ENCODE measurements at places on chromosomes 4 and X. TPM values are rescaled to one million over a fixed set of nuclear protein-coding genes. Genes with fewer than 3 reads are reported as not detected.
A peak's percentile ranks its signal among the peaks of the same experiment; 100 is the strongest.

DNA sequence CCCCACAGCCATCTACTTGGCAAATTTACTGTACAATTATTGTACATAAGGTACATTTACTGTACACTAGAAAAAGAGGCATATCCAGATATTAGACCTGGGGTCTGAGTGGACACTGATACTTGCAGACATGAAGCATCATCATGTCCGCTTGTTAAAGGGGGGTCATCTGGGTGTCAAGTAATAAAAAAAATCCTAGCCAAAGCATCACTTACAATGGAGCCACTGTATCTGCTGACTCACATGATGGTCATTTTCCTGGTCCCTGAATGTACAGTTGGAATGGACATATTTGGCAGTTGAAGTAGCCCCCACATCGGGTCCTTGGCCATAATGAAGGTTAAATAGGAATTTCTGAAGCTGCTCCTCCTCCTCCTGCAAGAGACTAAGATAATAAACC is 228.8 kb downstream of the THOC2 start:
- DNase-seq: peak; percentile 31
- peaks cover 5% of the 10 kb centered on the region for H3K36me3 ChIP-seq
- H3K27ac ChIP-seq: peak overlapping the region; percentile 64

CACNA1F gene
- not detected for total RNA-seq

DNA sequence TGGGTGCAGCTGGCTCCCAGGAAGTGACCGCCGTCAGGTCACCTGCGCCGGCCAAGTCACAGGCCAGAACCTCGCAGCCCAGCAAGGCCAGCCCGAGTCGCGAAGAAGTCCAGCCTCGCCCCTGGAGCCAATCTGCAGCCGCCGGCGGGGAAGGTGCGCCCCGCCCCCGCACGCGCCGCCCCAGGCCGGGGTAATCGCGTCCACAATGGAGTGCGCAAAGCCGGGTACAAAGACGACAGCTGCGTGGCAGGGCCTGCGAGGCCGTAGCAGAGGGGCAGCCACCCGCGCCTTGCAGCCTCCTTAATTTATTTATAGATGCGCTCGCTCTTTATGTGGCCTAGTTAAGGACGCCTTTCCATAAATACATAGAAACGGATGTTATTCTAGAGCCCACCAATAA is 139.4 kb upstream of the CPEB2 start:
- no peak overlapping the region for H3K27ac ChIP-seq
- no peaks in the 10 kb centered on the region for H3K4me1 ChIP-seq
- DNase-seq: no peak
- H3K27me3 ChIP-seq: peaks cover 10% of the 10 kb centered on the region
- H3K4me3 ChIP-seq: no peak overlapping the region

DNA sequence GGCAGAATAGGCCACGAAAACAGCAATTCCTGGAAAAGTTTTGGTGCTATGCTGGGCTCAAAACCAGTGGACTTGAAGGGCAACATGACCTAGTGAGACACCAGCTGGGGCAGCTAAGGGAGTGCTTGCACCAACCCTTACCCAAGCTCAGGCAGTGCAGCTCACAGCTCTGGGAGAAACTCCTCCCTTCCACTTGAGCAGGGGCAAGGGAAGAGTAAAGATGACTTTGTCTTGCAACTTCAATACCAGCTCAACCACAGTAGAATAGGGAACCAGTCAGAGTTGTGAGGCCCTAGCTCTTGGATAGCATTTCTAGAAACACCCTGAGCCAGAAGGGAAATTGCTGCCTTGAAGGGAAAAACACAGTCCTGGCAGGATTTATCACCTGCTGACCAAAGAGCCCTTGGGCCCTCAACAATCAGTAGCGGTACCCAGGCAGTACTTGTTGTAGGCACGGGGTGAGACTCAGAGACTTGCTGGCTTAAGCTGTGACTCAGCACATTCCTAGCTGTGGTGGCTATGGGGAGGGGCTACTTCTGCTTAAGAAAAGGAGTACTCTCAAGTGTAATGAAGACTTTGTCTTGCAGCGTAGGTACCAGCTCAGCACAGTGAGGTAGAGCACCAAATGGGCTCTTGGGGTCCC is 19.7 kb upstream of the ABCG2 start:
- peak; percentile 74 for DNase-seq
- 0 out of 2 replicates have a peak, but pooled peaks cover 10% of the 10 kb centered on the region for H3K36me3 ChIP-seq
- peak overlapping the region; percentile 72 for H3K27ac ChIP-seq

F8 gene
- total RNA-seq: 1.3 TPM

AP1AR gene
- 8.7 TPM for total RNA-seq

DNA sequence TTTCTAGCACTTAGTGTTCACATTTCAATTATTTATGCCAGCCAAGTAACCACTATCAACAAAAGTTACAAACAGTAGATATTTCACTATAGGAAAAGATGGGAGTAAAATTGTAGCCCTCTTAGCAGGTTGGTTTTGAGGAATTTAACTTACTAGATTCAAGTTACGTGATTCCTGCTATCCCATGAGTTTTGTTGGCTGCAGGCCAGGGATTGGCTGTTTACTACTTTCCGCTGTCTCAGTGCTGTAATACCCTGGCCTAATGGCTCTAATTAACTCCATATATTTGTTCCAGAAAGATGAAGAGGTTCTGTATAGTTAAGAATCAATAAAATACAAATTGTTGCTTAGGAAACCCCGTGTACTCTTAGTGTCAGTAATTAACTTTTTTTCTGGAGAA is 55.5 kb upstream of the MAGED1 start:
- no peaks in the 10 kb centered on the region for H3K27me3 ChIP-seq
- H3K4me1 ChIP-seq: peaks cover 6% of the 10 kb centered on the region
- H3K27ac ChIP-seq: no peak overlapping the region

GATA1 gene
- total RNA-seq: not detected

SUV39H1 gene
- total RNA-seq: 12.0 TPM

GRCh38 chr4:4320951-4321714 is 31.1 kb downstream of the ZBTB49 start:
- no peak overlapping the region for H3K27ac ChIP-seq
- H3K36me3 ChIP-seq: peaks cover 16% of the 10 kb centered on the region
- no peak overlapping the region for H3K4me3 ChIP-seq
- H3K4me1 ChIP-seq: peaks cover 10% of the 10 kb centered on the region
- peaks cover 5% of the 10 kb centered on the region for H3K27me3 ChIP-seq

DNA sequence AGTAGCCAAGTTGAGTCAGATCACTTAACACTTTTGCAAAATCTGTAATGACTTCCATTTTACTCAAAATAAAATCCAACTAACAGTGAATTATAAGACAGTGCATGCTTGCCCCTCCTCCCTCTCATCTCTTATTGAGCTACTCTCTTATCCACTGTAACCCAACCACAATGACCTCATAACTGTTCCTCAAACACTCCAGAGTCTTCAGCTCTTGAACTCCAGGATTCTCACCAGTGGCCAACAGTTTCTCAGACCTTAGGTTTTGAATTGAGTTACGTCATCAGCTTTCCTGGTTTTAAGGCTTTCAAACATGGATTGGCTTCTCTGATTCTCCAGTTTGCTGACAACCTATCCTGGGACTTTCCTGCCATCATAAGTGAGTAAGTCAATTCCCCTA is 938.3 kb downstream of the RAB28 start:
- H3K27me3 ChIP-seq: no peaks in the 10 kb centered on the region
- no peaks in the 10 kb centered on the region for H3K36me3 ChIP-seq
- no peak for DNase-seq
- H3K27ac ChIP-seq: no peak overlapping the region
- no peaks in the 10 kb centered on the region for H3K4me1 ChIP-seq

GRCh38 chr4:95549246-95550114 is 707 bp upstream of the UNC5C start:
- H3K27ac ChIP-seq: no peak overlapping the region
- no peaks in the 10 kb centered on the region for H3K36me3 ChIP-seq
- H3K4me1 ChIP-seq: no peaks in the 10 kb centered on the region
- DNase-seq: no peak
- H3K27me3 ChIP-seq: peaks cover 5% of the 10 kb centered on the region
- H3K4me3 ChIP-seq: no peak overlapping the region

TMEM31 gene
- total RNA-seq: not detected

DNA sequence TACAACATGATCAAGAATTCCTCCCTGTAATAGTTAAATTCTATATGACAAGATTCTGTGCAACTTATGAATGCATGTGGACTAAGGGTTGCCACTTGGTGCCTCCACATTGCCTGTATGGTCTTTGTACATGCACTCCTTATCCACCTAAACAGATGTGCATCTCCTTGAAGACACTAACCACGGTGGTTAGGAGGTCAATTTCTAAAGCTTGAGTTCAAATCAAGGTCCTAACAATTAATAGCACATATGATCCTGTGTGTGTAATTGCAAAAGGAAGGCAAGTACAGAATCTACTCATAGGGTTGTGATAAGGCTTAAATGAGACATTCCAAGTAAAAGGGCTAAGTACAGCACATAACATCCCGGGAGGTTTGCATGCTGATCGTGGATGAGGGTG is 1.5 kb upstream of the IL21 start:
- H3K27me3 ChIP-seq: peaks cover 27% of the 10 kb centered on the region
- H3K4me1 ChIP-seq: no peaks in the 10 kb centered on the region
- H3K4me3 ChIP-seq: no peak overlapping the region
- no peaks in the 10 kb centered on the region for H3K36me3 ChIP-seq

- no peak for DNase-seq
- H3K27me3 ChIP-seq: no peaks in the 10 kb centered on the region
- H3K4me1 ChIP-seq: peaks cover 28% of the 10 kb centered on the region
- no peak overlapping the region for H3K4me3 ChIP-seq
- H3K27ac ChIP-seq: no peak overlapping the region
- peaks cover 43% of the 10 kb centered on the region for H3K36me3 ChIP-seq
Observed at GRCh38 chr4:67522851-67523671, 22.2 kb downstream of the CENPC start.

DNA sequence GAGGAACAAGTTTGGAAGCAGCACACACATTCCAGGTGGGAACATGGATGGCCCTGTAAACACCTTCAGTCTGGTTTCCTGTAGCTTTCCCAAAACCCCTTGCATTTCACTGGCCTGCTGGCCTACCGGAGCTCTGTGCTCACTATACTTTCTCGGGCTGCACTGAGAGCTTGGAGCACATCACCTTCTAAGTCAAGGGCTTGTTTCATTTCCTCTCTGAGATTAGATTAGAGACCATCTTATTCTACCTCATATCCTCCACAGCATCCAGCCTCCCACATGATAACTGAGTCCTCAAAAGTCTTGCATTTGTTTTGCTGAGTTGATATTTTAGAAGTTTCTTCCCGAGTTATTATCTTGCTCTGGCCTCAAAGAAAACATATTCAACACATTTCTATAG is 147.7 kb downstream of the RASL11B start:
- no peak overlapping the region for H3K4me3 ChIP-seq
- peaks cover 69% of the 10 kb centered on the region for H3K4me1 ChIP-seq
- DNase-seq: no peak
- H3K36me3 ChIP-seq: peaks cover 15% of the 10 kb centered on the region

AVPR2 gene
- not detected for total RNA-seq

GRCh38 chr4:69861756-69862155 is 1.8 kb upstream of the SULT1E1 start:
- H3K4me3 ChIP-seq: no peak overlapping the region
- H3K27ac ChIP-seq: no peak overlapping the region
- no peaks in the 10 kb centered on the region for H3K27me3 ChIP-seq
- no peak for DNase-seq
- no peaks in the 10 kb centered on the region for H3K4me1 ChIP-seq

ADH1C gene
- total RNA-seq: not detected

DNA sequence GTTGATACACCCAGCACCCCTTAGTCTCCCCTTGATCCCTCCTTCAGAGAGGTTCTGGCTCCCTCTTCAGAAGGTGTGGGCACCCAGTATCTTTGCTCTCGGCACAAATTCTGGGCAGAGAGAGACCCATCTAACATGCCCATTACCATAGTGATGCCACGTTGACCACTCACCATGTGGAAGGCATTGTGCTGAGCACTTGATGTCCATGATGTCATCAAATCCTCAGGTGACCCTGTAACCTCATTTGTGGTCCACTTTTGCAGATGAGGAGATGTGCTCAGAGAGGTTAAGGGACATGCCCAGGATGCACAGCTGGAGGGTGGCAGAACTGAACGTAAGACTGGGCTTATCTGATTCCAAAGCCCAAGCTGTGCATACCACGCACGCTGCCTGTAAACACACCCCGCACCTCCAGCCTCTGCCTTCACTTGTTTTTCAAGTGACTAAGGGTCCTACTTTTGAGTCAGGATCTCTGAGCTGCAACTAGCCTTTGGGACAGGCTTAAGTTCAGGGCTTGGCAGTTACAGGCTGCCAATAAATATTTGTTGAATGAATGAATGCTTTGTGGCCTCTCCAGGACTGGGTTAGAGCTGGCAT is 55.2 kb downstream of the HTRA3 start:
- H3K27ac ChIP-seq: no peak overlapping the region
- peak; percentile 59 for DNase-seq
- H3K4me1 ChIP-seq: peaks cover 19% of the 10 kb centered on the region
- H3K36me3 ChIP-seq: no peaks in the 10 kb centered on the region
- peaks cover 7% of the 10 kb centered on the region for H3K27me3 ChIP-seq

IQSEC2 gene
- total RNA-seq: 19.7 TPM

- no peak overlapping the region for H3K27ac ChIP-seq
- H3K36me3 ChIP-seq: no peaks in the 10 kb centered on the region
- no peak overlapping the region for H3K4me3 ChIP-seq
- DNase-seq: no peak
- peaks cover 27% of the 10 kb centered on the region for H3K27me3 ChIP-seq
Observed at GRCh38 chrX:107447642-107448041, 1.8 kb upstream of the FRMPD3 start.

- no peaks in the 10 kb centered on the region for H3K4me1 ChIP-seq
- no peaks in the 10 kb centered on the region for H3K27me3 ChIP-seq
- H3K27ac ChIP-seq: no peak overlapping the region
- no peaks in the 10 kb centered on the region for H3K36me3 ChIP-seq
- no peak for DNase-seq
- H3K4me3 ChIP-seq: no peak overlapping the region
Observed at GRCh38 chrX:42930951-42931350, 153.0 kb upstream of the PPP1R2C start.

GUCY1A1 gene
- not detected for total RNA-seq

GRCh38 chr4:75634281-75634680 is 4.0 kb upstream of the CDKL2 start:
- H3K27ac ChIP-seq: no peak overlapping the region
- no peaks in the 10 kb centered on the region for H3K27me3 ChIP-seq
- DNase-seq: no peak
- no peak overlapping the region for H3K4me3 ChIP-seq

- no peak overlapping the region for H3K4me3 ChIP-seq
- DNase-seq: peak; percentile 69
- H3K4me1 ChIP-seq: peaks cover 56% of the 10 kb centered on the region
- H3K36me3 ChIP-seq: no peaks in the 10 kb centered on the region
Observed at GRCh38 chrX:104315555-104315954, 60.8 kb upstream of the ESX1 start.

- DNase-seq: peak; percentile 89
- H3K36me3 ChIP-seq: no peaks in the 10 kb centered on the region
- peaks cover 23% of the 10 kb centered on the region for H3K4me1 ChIP-seq
- peak overlapping the region; percentile 76 for H3K4me3 ChIP-seq
- peak overlapping the region; percentile 86 for H3K27ac ChIP-seq
Observed at GRCh38 chrX:47361538-47362511, 8.6 kb upstream of the ZNF157 start.
